ENCODE measurements at places on chromosomes 13 and 19.

- no peak for DNase-seq
Observed at GRCh38 chr19:47891622-47891922, 5.5 kb upstream of the SULT2A1 start.

- DNase-seq: peak; percentile 34
Observed at GRCh38 chr13:79870123-79870522, 389.2 kb downstream of the NDFIP2 start.

GRCh38 chr13:19596960-19597361, 35.6 kb upstream of the TPTE2 start:
- peak; percentile 76 for DNase-seq

- peak; percentile 69 for DNase-seq
Observed at GRCh38 chr19:42794765-42795164, 29.3 kb upstream of the PSG8 start.
